KG1 (cell line): ENCODE measurements at places on chromosomes 3 and 15.

GRCh38 chr3:3110749-3111361 lies 681 bp upstream of the IL5RA start:
- DNase-seq: no peak

- DNase-seq: no peak
Measured at GRCh38 chr15:51367322-51367976, 26.0 kb downstream of the GLDN start.

DNA sequence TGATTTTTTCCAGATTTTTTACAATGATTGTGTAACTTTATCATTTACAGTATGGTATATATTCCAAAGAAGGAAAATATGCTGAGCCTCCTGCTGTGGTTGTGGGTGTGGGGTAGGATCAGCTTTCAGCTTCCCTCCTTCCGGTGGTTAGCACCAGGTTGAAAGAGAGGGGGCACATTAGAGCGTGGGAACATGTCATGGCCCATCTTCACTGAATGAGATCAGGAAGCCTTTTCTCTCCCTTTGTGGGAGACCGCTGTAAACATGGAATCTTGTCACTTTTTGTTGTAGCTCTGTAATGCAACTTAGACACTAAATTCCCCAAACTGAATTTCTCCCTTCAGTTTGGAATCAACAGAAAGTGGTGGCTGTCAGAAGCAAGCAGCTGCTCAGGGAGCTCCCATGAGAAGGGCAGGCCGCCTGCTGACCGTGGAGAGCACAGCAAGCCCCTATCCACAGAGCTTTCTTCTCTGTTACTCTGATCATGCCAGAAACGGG lies 86.7 kb upstream of the LIMD1 start:
- DNase-seq: no peak

DNA sequence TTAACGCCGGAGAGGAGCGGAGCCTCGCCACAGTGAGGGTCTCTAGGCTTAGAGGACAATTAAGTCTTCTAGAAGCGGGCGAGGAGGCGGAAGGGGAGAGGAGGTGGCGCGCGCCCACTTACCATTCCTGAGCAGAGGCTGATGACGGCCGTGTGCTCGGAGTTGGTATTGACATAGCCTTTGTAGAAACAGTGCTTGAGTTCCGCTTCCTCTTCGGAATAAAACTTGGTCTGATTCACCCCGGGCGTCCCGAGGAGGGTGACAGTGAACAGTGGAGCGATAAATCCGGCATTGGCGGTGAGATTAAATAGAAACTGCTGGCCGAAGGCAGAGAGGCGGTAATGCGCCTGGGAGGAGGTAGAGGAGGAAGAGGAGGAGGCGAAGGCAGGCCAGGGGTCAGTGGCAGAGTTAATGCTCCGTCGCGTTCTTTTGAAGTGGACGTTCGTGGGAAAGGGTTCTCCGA lies 1.3 kb downstream of the ADAMTS9 start:
- no peak for DNase-seq

- no peak for DNase-seq
Measured at GRCh38 chr3:42130007-42130328, 38.8 kb downstream of the TRAK1 start.
